Activated CD4-positive, alpha-beta T cell treated with anti-CD3 and anti-CD28 coated beads, Interleukin-2, amount 10 ng/mL, durations not matched to agents 7 days and 5 days (primary cell): ENCODE measurements at places on chromosomes 5 and 9. TPM values are rescaled to one million over a fixed set of nuclear protein-coding genes. Genes with fewer than 3 reads are reported as not detected.

DNA sequence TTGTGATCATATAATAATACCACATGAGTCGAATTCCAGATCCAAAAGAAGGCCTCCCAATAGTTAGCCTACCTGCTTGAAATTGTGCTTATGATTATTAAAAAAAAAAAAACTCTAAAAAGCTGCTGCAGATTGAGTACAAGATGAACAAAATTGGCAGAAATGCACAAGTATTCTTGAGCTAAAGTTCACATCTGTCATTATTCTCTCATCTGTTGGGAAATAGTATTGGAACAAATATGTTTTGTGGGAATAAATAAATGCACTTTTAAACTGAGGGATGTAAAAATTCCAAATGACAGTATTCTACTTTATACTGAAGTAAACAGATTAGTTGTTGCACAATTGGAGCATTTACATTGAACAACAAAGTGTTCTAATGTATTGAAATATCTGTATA, 15.7 kb downstream of the DAB2 start:
- DNase-seq: no peak

- no peak for DNase-seq
Observed at GRCh38 chr9:3189113-3189861, 336.5 kb downstream of the RFX3 start.

PCDHB6 gene
- not detected for total RNA-seq

DNA sequence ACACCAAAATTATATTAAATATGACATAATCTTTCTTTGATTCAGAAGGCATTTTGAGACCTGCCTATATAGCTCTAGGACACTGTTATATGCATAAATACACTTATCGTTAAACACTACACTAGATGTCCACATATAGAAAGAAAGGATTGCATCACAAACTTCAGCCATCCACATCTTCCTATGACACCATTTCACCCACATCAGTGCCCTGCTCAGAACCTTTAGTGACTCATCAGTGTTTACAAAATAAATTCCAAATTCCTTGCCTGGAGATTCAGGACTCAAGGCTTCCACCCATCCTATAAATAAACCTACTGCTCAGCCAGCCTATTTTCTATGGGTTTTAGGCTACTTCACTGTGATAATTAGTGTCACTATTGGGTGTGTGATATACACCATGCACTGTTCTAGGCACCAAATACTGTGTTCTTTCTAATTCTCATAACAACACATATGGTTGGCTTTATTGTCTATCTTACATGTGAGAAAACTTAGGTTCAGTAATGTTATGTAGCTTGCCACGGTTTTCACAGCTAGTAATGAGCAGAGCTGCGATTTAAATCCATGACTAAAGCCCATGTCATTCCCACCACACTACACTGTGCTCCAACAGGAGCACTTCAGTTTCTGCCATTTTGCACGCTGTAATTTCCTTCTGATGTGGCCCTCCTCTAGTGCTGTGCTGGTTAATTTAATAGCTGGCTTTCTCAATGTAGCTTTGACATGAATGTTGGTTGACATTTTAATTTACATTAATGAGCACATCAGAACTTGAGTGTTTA, 103.3 kb downstream of the SREK1 start:
- no peak for DNase-seq

DNA sequence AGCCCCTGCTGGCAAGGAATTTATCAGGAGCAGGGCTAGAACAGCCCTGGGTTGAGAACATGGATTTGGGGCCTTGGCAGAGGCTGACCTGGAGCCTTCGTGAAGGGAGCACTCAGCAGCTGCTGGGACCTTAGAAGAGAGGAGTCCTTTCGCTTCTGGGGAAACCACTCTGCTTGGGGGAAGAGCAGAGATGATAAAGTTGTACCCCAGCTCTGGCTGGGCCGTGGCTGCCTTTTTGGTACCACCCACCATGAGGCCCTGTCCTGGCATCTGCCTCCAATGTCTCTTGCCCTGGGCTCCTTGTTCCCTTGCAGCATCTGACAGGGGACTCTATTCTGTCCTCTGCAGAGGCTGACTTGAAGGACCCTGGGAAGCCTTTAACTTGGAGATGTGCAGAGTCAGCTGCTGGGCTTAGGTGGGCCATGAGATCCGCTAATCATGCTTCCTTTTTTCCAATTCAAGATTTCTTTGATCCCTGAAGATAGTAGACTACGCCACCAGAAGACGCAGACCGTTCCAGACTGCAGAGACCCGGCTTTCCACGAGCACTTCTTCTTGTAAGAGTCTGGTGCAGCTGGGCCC, 20.2 kb downstream of the RGS3 start:
- DNase-seq: no peak

- DNase-seq: no peak
Observed at GRCh38 chr9:96129747-96130146, 172.2 kb downstream of the HSD17B3 start.

DNA sequence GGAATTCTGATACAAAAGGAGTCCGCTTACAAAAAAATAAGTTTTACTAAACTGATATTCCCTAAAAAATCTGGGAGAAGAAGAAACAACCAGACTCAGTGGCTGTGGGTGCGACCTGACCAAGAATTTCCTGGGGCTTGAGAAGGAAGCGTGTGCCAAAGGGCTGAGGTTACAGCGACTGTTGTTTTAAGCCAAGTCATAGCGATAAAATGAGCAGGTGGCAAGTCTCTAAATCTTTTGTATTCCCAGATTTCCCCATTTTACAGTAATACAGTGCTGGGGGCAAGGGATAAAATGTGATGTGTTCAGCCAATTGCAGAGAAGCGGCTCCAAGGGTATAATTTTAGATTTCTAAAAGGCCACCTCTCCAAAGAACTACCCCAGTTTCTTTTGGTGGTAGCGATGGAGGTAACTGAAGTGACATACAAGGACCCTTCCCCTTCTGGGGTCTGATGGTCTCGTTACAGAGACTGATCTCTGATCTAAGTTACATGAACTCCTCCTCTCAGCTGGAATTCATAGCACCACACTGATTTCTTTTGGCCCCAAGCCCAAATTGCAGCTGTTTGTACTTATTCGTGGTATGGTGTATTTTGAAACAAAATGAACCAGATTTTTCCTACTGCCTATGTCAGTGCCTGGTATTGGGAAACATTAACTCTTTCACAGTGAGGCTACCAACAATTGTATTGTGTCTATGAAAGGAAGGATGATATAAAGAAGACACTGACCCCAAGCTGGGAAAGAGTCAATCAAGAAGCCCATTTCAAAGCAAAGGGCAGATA, 41.6 kb downstream of the LPAR1 start:
- no peak for DNase-seq

PCDH12 gene
- total RNA-seq: 0.82 TPM

DNA sequence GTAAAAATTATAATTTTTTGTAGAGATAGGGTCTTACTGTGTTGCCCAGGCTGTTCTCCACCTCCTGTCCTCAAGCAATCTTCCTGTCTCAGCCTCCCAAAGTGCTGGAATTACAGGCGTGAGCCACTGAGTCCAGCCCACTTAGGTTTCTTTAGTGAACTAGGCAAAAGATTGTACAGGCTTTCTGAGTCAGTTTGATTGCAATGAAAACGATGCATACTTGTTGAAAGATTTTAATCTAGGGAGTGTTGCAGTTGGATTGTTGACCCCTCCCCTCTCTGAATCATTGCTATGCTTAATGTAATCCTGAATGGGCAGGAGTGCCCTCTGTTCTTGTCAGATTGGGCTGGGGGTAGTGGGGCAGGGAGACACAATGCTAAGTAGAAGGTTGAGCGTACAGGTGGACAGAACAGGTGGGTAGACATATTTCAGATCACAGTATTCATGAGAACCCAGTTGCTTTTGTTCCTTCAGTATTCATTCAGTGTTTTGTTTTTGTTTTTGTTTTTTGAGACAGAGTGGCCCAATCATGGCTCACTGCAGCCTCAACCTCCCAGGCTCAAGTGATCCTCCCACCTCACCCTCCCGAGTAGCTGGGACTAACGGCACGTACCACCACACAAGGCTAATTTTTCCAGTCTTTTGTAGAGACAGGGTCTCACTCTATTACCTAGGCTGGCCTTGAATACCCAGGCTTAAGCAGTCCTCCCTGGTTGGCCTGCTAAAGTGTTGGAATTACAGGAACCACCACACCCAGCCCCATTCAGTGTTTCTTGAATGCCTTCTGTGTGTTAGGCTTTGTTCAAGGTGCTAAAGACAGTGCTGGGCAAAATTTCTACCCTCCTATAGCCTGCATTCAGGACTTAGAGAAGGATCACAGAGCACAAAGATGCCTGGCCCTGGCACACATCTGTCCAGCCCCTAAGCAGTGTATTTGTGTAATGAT, 70.1 kb downstream of the KIAA1958 start:
- DNase-seq: no peak

- DNase-seq: no peak
Observed at GRCh38 chr9:17793713-17794622, 215.1 kb downstream of the SH3GL2 start.

- DNase-seq: no peak
Observed at GRCh38 chr5:173028811-173029327, 27.3 kb upstream of the CREBRF start.

DNA sequence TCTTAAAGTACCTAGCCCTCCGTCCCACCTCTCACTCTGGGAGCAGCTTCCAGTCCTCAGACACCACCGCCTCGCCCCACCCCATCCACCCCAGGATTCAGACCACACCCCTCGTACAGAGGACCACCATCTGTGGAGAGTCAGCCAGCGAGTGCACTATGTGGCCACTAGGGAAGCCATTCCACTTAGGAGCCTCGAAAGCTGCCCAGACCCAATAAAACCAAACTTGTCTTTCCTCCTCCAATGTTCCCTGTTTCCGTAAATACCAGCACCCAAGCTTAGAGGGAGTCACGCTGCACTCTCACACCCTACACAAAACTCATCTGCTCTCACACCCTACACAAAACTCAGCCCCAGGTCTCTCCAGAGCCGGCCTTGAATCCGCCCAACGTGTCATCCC, 1.9 kb downstream of the GCNT4 start:
- no peak for DNase-seq

DNA sequence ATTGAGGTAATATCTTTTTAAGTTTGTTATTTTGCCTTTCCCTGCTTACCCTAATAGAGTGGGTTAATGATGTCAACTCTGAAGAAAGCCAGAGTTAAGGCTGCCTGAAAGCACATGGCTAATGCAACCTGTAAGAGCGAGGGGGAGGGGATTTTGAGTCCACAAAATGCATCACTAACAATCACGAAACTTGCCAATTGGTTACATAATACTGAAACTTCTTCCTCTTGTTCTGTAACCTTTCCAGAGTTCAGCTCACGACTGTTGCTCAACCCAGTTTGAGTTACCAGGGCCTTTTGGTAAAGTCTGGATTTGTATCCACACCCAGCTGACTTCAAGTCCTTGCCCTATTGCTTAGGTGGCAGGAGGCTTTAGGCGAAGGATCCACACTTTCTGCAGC, 308.8 kb downstream of the EFNA5 start:
- DNase-seq: no peak

GRCh38 chr5:90279091-90279490, 130.5 kb downstream of the CETN3 start:
- DNase-seq: no peak

GRCh38 chr9:23820451-23821374, 5.3 kb downstream of the ELAVL2 start:
- no peak for DNase-seq

EQTN gene
- total RNA-seq: not detected

TEK gene
- total RNA-seq: not detected

GRCh38 chr9:112743216-112743836, 7.2 kb upstream of the SNX30 start:
- no peak for DNase-seq

CDH12 gene
- total RNA-seq: not detected

GRCh38 chr5:31911291-31912265, 262.5 kb downstream of the GOLPH3 start:
- DNase-seq: no peak

DNA sequence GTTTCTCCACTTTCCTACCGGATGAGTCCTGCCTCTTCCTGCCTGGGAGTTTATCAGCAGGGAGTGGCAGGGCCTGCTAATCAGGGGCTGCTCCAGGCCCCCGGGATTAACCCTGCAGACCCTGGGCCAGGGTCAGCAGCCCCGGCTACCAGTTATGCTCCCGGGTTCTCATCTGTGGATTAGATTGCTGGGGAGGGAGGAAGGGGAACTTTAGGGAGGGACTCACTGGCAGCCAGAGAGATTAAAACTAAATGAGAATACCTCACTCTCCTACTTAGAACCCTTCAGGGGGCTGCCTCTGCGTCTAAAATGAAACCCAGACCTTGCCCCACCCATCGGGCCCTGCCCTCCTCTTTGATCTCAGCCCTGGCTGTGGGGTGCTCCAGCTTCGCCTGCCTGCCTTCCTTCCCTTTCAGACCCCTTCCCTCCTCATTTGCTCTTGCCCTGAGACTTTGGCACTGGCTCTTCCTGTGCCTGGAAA, 130.5 kb upstream of the HAND1 start:
- DNase-seq: no peak

LEAP2 gene
- 3.2 TPM for total RNA-seq

DNA sequence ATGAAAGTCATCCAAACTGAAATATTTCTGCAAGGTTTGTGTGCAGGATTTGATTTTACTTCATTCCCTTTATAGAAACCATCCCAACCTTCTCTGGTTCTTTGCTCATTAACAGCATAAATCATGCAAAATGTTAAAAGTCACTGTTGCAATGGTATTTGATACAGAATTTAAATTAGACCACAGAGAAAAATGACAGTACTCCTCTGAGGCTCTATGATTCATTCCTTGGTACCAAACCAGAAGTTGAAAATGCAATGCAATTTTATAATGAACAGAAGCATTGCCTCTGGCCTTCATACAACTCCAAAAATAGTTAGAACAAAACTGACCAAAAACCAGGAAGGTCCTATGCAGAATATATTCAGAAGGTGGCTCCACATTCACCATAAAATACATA, 607.1 kb downstream of the TLE1 start:
- no peak for DNase-seq

DNA sequence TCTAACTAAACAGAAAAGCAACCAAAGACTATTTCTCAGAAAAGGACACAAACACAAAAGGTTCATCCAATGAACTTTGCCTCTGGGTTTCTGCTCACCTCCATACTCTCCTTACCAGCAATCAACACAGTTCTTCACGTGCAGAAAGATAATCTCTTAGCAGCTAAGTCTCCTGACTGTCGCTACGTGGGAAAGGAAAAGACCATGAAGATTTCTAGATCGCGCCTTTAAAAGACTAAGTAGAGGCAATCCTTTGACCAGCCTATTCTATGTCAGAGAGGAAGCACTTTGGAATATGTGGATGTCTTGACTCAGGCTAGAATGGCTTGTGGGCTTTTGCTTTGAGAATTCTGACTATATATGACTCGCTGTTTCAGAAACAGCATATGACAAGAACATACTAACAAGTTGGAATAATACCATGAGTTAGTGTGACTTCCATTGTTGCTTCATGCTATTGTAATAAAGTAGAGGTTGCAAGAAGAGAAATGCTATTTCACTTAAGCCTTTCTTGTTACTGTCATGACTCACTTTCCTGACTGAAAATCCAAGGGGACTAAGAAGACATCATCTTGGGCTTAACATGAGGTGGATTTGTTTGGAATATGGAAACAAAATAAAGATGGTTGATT, 339.5 kb upstream of the RFX3 start:
- no peak for DNase-seq
